ENCODE measurements at places on chromosomes 6 and 20.

DNA sequence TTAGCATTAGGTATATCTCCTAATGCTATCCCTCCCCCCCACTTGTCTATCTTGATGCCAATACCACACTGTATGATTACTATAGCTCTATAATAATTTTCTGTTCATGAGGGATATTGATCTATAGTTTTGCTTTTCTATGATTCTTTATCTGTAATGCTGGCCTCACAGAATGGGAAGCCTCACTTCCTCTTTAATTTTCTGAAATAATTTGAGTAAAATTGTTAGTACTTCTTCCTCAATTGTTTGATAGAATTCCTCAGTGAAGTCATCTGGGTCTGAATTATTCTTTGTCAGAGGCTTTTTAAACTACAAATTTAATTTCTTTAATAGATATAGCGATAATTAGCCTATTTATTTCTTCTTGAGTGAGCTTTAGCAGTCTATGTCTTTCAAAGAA, 31.2 kb downstream of the SIRPD start:
- no peak for DNase-seq

DNA sequence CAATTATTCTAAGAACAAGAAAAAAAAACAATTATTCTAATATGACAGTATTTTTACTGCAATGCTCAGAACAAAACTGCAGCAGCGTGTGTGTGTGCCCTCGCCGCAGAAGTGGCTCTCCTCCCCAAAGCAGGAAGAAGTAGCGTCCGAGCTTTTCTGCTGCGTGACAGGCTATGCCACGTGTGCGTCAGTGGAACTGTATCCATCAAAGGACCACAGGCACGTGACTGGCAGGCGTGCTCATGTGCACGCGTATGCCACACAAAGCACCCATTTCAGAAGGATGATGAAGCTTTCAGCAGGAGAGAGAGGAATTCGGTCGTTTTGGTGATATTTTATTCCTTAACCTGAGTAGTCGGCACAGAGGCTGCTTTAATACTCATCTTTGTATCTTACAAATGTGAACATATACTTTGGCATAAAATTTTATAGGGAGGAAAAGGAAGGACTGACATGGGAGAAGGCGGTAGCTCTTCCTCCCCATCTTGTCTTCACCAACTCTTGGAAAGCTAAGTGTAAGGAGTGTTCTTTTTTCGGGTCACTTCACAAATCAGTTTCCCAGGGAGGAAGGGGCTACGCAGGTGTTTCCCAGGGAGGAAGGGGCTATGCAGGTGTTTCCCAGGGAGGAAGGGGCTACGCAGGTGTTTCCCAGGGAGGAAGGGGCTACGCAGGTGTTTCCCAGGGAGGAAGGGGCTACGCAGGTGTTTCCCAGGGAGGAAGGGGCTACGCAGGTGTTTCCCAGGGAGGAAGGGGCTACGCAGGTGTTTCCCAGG, 3.4 kb downstream of the TCFL5 start:
- DNase-seq, result no peak

GRCh38 chr6:125102891-125103290, 50.7 kb upstream of the TPD52L1 start:
- DNase-seq, result no peak

GRCh38 chr6:97160280-97160679, 122.7 kb downstream of the MMS22L start:
- DNase-seq, result no peak

DNA sequence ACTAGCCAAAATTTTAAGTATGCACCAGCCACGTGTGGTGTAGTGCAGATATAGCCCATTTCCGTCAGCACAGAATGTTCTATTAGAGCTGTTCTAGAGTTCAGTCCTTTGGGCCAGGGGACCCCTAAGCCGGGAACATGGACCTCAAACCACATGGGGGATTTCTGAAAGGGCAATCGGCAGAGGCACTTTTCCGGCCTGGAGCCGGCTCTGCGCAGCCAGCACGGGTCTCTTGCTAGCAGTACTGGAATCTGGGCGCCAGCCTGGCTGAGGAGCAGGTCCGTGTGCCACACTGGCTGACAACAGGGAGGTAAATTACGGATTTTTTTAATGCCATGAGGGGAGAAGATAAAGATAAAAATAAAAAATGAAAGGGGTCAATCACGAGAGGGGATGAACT, 120.5 kb downstream of the SULF2 start:
- no peak for DNase-seq

DNA sequence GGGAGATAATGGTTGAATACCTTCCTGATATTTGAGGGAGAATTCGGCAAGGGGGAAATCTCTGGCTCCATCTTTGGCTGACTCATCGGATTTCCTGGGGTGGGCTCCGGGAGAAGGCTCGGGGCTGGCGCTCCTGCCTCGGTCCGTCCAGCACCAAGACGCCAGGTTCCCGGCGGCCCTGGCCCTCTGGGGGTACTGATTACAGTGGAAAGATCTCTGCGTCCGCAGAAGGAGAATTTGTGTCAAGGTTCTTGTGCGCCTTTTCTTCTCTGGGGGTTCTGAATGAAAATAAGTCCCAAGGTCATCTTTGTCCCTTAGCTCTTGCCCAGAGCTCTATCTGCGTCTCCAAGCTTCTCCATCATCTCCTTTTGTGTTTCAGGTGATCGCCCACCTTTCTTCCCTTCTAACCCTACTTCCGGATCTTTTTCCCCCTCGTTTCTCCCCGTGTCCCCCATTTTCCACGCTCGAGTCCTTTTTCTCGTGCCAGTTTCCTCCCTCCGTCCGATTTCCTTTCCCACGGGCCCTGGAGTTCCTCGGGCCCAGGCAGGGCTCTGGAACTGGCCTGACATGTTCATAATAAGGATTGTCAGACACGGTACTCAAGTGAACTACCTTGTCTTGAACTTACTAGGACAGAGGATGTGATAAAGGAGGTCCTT, 11.6 kb downstream of the NRN1 start:
- no peak for DNase-seq

GRCh38 chr6:106117579-106117978, 31.4 kb downstream of the PRDM1 start:
- DNase-seq, result no peak

DNA sequence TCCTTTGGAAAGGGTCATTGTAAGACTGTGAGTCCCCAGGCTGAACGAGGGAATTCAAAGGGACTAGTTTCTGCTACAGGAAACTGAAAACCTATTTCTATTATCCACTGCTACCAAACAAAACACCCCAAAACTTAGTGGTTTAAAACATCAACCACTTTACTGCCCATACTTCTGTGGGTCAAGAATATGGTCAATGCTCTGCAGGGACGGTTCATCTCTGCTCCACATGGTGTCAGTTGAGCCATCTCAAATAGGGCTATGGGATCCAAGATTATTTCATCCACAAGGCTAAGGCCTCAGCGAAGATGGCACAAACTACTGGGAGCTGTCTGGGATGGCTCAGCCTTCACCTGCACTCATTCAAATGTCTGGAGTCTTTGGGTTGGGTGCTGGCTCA, 65.5 kb downstream of the DZANK1 start:
- no peak for DNase-seq

DNA sequence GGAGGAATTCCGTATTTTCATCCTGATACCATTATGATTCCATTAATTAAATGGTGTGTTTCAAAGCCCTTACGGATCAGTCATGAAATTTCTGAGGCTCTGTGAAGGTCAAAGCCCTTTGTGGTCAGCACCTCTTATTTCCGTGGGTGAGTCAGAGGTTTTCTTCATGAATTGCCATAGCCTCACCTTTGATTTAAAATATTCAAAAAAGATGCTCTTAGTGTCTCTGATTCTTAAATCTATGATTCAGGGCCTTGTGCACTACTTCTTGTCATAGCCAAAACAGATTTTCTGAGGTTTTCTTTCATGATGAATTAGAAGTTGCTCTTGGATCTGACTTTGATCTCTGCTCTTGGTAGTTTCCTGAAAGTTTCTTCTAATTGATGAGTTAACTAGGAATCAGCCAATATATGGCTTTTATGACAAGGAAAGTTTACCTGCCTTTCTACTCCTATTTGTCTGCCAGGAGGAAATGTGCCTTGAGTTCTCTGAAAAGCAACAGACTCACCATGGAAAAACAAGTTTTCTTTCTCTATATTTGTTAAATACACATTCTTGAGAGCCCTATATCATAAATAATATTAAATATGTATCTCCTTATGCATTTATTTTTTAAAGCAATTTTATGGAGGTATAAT, 613.0 kb downstream of the UTRN start:
- DNase-seq, result no peak

DNA sequence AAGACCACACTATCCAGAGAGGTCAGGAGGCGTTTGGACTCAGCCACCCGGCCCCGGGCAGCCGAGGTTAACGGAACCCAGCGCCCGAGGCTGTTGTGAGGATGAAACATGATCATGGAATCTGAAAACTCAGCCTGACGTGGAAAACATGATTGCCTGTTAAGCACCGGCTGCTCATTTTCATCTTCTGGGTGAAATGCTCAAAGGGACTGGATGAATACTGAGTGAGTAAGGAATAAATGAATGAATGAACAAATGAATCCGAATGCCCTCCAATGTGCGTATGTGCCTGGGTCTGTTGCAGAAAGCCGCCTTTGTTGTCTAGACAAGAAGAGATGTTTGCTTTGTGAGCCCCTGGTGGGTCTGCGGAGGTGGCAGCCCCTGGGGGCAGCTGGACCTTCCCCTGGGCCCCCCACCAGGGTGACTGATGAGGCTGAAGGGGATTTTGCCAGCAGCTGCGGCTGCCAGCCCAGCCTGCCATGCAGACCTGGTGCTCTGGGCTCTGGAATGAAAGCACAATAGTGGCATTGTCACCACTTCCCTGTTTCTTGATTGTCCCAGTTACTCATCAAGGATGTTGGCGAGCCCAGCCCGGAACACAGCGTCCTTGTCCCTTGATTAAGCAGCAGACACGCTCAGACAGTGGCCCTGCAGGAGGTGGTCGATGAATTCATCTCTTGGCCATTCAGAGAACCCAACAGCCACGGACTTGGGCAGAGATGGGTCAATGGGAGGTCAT, 211.1 kb downstream of the ANKRD60 start:
- DNase-seq, result no peak

GRCh38 chr20:60463798-60464197, 505.6 kb downstream of the CDH26 start:
- DNase-seq, result no peak
